ENCODE measurements at places on chromosomes 2 and 18.

DNA sequence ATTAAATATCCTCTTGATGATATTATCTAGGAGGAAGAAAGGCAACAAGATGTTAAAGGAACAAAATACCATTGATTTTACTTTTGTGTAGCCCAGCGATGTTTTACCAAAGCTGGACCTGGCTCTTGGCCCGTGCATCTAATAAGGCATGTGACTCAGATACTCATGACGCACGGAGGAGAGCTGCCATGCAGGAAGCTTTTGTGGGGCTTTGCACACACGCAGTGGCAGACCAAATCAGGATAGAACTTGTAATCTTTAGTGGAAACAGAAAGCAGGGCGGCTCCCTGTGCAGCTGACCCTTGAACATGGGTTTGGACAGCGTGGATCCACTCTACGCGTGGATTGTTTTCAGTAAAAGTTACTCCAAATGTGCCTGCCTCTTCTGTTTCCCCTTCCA, 190.0 kb downstream of the NAPG start:
- DNase-seq = peak; percentile 51

- no peak for DNase-seq
Observed at GRCh38 chr2:76406134-76406855, 695.6 kb upstream of the GCFC2 start.

DNA sequence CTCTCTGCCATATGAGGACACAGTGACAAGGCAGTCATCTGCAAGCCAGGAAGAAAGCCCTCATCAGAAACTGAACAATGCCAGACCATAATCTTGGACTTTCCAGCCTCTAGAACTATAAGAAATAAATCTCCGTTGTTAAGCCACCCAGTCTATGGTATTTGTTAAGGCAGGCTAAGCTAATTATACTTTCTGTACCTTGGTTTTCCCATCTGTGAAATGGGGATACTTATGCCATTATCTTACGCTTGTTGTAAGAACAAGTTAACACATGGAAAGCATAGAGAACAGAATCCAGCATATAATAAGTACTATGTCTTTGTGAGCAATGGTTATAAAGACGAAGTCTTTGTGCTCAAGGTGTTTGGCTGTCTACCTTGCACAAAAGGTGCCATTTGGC, 8.3 kb upstream of the ADD2 start:
- DNase-seq = no peak

GRCh38 chr2:60819155-60819862, 62.1 kb upstream of the REL start:
- no peak for DNase-seq

DNA sequence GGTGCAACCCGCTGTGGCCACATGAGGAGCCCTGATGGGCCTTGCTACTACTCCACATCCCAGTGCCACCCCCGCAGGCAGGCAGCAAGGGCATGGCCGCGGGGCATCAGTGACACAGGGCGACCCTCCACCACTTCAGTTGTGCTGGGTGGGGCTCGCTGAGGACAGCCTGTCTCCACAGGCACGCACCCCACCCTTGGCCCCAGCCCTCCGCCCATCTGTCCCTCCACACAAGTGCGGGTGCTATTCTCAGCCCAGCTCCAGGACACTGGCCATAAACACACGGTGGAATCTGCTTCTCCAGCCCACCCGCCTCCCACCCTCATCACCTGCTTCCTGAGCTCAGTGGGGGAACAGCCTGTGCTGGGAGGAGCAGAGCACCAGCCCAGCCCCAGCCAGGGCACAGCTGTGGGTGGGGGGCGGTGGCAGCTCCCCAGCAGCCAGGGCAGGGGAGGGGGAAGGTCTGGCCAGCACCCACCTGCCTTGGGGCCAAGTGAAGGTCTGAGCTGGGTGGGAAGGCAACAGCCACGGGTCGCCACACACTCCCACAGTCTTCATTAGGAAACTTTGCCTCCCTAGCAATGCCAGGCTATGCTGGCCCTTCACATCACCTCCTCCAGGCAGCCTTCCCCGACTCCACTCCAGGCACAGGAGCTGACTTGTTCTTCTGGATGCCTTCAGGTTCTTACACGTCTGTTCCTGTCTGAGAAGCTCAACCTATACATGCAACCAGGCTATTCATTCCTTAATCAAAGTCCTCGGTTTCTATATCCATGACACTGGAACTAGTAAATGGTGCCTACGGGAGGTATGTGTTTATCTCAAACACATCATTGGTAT, 16.5 kb downstream of the BIN1 start:
- no peak for DNase-seq

DNA sequence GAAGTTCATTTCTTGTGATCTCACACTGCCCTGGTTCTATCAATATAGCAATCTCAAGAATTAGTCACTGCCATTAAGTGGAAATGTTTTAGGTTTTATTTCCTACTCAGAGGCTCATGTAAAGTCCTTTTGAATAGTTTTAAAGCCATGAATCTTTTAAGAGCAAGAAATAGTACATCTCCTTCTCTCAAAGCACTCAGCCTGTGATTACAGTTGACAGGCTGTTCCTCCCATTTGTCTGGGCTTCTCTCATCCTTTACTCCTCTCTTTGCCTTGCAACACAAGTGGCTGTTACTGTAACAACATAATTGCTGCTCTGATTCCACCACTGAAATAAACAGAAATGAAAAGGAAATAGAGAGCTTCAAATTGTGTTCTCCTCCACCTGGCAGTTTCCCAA, 18.4 kb downstream of the GRP start:
- no peak for DNase-seq

DNA sequence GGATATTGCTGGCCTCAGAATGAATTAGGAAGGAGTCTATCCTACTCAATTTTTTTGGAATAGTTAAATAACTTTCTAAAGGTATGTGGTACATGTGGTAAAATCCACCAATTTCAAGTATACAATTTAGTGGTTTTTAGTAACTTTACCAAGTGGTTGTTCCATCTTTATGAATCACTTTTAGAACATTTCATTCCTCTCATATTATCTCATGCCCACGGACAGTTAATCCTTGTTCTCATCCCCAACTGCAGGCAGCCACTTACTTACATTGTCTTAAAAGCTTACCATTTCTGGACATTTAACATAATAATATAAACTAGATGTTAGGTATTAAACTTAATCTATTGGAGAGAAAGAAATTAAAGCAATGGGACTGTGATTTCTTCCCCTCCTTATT, 146.3 kb upstream of the ZC3H15 start:
- DNase-seq = peak; percentile 54

DNA sequence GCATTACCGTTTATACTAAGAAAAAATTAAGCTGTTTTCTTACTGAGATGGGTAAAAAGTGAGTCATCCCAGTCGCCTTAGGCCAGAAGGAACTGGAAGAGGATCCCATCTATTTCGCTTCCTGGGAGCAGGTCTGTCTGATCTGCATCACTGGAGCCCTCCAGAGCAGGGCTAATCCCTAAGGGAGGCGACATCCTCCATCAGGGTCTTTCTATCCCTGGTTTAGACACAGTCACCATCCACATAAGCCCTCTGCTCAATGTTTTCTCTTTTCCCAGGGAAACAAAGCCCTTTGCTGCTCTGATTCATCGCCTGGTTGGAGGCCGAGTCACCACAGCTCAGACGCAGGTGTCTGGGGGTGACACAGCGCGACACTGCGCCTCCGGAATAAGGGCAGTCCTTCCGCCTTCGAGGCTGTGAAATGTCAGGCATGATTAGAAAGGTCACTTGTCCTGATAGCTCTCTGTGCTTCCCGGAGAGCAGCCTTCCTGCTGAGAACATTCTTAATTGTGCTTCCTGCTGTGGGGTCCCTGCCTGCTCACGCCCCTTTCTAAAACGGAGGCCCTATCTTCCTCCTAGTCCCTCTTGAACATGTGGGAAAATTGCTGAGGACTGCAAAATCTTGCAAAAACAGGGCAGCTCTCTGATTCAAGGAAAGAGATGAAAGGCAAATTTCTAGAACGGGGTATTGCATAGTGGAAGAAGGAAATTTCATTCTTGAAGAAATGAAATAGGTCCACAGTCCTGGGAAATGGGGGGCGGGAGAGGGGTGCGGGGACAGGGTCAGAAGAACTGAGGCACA, 56.3 kb downstream of the MARCHF4 start:
- peak; percentile 72 for DNase-seq

- DNase-seq = no peak
Observed at GRCh38 chr2:43307046-43307445, 80.6 kb upstream of the ZFP36L2 start.

DNA sequence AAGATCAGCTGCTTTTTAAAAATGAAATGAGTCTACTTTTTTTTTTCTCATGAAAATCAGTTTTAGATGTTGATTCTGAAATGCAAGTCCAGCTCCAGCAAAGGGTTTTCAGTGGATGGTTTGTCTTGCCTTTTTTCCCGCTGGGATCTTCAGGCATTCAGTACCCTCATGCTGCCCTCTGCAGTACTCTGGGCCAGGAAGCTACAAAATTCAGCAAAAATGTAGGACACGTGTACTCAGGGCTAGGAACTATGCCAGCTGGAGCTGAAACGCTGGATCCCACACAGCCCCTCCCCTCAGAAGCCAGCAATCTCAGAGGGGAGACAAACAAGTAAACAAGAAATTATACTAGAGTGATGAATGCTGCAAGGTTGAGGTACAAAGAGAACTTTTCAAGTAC, 97.3 kb downstream of the MMADHC start:
- DNase-seq = peak; percentile 23
